ENCODE measurements at places on chromosomes 5 and 9.
A peak's percentile ranks its signal among the peaks of the same experiment; 100 is the strongest.

DNA sequence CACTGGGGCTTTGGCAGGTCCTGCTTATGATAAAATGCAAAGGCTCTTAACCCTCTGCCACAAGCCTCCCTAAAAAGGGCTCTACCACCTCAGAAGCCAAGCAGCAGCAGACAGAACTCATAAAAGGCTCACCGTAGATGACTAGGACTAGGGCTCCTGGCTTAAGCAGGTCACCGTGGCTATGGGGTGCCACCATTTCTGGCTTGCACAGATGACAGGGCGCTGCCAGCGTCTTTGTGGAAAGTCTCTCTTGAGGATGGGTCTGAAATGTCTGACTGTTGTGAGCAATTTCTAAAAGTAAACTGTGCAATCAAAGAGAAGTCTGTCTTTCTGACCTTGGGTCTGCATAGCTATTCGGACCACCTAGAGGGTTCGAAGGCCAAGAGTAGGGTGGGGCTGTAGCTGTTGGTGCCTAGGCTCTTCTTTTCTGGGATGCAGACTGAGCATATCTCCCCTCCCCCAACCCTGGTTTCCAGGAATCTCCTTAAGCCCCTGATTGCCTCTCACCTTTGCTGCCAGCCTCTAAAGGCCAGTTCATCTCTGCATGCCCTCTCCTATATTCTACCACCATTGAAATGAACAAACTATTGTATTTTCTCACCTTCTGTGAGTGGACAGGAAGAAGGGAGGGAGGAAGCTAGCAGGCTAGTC, 307.4 kb downstream of the ARHGAP26 start:
- no peak for DNase-seq

DNA sequence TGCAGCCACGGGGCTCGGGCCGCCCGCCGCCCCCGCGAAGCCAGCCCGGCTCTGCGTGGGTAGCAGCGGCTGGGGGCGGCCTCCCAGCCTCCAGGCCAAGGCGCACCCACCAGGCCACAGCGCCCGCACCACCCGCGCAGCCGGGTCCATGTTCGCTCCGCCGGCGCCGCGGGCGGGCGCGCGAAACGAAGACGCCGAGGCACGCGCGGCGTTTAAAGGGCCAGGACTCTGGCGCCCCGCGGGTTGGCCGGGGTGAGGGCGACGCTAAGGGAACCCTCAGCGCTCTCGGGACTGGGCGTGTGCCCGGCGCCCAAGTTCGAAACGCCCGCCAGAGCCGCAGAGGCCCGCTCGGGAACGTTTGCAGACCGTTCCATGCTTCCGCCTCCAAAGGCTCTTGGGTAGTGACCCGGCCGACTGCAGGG, at the start of gene PTGES2:
PTGES2 (minus strand) TSS at position 162 of the 422 bp plus-strand sequence; CDS start at position 150, 12 bp downstream.
- peak; percentile 64 for DNase-seq

DNA sequence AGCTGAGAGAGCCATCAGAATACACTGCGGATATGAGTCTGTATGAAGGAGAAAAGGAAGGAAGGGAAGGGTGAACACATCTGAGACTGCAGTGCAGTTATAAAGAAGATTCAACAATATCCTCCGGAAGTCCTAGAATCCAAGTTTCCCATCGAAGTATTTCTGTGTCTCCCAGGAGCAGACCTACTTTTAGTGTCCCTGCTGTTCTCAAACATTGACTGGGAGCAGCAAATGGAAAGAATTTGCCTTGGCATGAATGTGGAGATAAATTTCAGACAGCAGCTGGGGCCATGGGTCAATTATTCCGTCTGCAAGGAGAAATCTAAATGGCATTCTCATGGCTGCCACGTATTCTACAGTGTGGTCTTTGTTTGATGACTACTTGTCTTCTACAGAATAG, 478.1 kb upstream of the SMC2 start:
- DNase-seq: no peak

- DNase-seq: no peak
Measured at GRCh38 chr9:78542491-78543181, 245.7 kb downstream of the PSAT1 start.

- no peak for DNase-seq
Measured at GRCh38 chr5:75510417-75510835, 1.0 kb downstream of the CERT1 start.

DNA sequence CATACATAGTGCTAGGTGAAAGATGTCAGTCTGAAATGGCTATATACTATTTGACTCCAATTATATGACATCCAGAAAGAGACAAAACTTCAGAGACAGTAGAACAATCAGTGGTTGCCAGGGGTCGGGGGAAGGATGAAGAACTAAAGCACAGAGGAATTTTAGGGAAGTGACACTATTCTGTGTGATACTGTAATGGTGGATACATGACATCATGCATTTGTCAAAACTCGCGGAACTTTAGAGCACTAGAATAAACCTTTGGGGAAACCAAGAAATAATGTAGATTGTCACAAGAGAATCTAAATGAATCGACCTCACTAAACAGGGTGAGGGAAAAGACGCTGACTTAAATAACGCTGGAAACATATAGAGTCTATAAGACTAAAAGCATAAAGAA, 107.0 kb upstream of the RETREG1 start:
- no peak for DNase-seq

DNA sequence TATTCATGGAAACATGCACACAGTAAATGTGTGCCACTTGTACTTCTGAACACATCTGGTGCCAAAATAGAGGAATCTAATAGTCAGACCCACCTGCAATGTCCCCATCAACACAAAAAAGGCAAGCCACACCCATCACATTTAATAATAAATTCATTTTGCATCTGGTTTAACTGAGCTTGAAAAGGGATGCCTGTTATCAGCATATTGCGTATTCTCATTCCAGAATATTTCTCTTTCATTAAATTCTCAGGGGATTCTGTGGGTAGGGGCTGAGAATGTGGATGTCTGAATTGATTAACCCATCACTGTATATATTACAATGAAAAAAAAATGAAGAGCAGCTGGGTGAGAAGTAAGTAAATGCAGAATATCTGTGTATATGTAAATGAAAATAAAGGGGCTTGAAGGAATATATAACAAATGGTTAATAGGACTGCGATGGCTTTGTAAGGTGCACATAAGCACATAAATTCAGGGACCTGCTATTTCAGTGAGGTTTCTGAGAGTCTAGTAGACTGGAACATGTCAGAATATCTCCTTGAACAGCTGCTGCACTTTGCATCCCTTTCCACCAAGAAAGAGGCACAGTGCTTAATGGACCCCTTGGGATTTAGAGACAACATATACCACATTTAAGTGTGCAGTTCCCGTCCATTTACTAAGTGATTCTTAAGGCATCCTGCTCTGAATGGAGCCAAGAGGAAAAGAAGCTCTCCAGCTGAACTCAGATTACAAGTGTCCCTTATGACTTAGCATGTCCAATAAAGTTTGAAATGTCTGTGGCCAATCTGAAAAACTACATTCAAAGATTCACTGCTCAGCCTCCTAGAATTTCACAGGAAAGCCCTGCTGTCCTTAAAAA, 104.1 kb upstream of the NIPBL start:
- no peak for DNase-seq

- DNase-seq: no peak
Measured at GRCh38 chr9:134220311-134220710, 55.9 kb upstream of the RNU6ATAC start.

DNA sequence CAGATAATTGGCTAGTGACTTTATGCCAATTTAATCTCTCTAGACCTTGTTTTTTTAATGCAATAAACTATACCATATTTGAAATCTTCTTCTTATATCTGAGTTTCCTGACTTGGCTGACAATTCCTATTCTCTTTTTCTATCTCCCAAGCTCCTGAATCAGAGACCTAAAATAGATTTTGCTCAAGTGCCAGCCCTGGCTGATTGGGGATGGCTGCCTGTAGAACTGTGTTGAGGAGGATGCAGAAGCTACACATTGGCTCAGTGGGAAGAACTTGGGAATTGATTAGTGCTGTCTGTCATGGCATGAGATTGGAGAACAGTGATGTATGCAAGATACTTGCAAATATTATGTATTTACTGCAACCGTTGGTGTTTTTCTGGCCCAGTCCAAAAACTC, 132.8 kb downstream of the INSYN2B start:
- DNase-seq: no peak

GRCh38 chr5:10853154-10853553, 92.1 kb upstream of the DAP start:
- no peak for DNase-seq

DNA sequence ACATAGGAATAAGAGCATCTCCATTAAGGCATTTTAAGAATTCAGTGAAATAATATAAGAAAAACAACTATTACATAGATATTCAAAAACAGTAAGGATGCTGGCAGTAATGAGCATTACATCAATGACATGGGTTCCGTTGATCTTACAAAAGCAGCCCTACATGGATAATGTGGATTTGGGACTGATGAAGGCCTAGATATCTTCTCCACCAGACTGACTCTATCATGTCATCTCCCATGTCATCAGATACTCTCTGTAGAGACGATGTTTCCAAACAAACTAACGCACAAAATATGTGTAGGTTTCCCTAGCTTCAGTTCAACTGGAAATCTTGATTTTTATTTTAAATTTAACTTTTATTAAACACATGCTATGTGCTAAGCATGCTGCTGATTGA, 3.6 kb downstream of the LURAP1L start:
- no peak for DNase-seq

Measured in stimulated activated CD8-positive, alpha-beta memory T cell treated with anti-CD3 and anti-CD28 coated beads, Interleukin-15, amount 100 ng/mL, for 4 hours (primary cell).